DMS79 treated with DMSO at 0.1 percent for 48 hours (cell line): ENCODE measurements at places on chromosomes 2 and 18.

- no peak for DNase-seq
Measured at GRCh38 chr18:27094621-27095020, 90.5 kb downstream of the CHST9 start.

- DNase-seq, result no peak
Measured at GRCh38 chr2:217980036-217980435, 22.8 kb downstream of the TNS1 start.

- DNase-seq, result no peak
Measured at GRCh38 chr2:126482582-126483464, 173.1 kb upstream of the GYPC start.

DNA sequence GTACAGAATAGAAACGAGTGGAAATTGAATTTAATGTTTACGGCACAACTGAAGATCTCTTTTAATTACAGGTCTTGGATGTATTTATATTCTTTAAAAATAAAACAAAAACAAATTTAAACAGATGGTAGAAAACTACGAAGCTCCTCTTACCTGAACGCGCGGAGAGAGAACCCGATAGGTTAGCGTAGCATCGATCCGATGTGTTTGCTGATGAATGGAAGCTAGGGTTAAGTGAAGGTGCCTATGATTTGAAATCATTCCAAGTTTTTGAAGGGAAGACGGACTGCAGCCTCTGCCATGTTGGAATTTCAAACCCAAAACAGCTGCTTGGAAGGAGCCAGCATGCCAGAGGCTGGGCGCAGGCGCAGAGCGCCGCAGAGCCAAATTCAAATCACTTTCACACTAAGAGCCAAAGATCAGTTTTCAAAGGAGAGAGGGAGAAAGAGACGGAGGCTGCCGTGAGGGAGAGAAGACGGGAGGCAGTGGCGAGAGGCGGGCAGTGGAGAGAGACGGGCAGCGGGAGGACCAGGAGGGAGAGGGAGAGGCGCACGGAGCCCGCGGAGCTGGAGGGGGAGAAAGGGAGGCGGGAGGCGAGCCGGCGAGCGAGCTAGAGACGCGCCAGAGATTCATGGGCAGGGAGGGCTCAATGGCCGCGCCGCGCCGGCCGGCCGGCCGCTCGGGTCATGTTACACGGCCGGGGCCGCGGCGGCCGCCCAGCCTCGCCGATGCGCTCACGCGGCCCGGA, at the start of gene FIGN:
Gene FIGN, minus strand, starts transcription at position 324 of the 748 bp plus-strand sequence. CDS start 1,081 bp downstream, outside the sequence.
- peak; percentile 66 for DNase-seq

DNA sequence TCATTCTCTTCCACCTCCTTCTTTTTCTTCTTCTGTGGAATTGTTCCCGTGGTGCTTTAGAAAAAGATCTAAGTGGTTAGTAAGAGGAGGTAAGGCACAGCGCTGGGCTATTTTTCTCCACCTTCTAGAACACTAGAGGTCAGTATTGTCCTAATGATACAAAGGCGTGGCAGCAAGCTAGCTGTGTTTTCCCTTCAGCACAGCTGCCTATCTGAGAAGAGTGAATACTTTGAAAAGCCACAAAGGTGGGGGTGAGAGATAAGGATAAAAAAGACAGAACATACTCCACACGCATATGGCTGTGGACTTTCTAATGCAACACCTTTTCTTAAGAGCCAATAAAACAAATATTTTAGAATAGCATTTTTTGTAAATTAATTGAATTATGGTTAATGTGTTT, 2.1 kb downstream of the CNTNAP5 start:
- DNase-seq, result peak; percentile 90

DNA sequence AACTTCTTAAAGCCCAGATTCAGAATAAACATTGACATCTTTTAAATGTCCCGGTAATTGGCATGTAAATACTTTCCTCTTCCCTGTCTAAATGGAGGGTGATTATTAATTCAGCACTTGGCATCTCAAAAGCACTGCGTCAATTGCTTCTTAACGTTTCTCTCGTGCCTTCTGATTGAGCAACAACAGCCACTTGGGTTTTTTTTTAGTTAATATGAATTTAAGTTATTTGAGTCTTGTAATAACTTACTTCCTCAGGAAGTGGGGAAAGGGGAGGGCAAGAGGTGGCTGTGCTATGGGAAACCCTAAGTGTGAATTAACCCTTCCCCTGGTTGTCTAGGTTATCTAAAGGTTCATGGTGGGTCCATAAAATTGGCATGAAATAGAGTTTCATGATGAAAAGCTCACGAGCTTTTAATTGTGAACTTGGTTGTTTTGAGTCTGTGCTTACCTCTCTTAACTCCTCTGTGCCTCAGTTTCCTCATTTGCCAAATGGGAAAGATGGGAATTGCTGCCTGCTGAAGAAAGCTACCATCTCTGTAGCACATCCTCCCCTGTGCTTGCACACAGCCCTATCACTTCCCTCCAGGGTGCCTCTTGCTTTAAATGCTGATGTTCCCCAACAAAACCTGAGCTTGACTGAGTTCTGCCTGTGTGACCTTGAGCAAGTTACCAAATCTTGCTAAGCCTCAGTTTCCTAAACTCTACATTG, 126.3 kb upstream of the BCL2L11 start:
- no peak for DNase-seq
